Stimulated activated CD4-positive, alpha-beta T cell treated with anti-CD3 and anti-CD28 coated beads, Interleukin-1b, Interleukin-23, amount 100 ng/mL, for 1 hour (primary cell): ENCODE measurements at places on chromosomes 4 and X.

- no peak for DNase-seq
These were observed 76.6 kb downstream of the PTPN13 start for GRCh38 chr4:86670756-86671155.

- no peak for DNase-seq
These were observed 7.1 kb downstream of the GPRIN3 start for GRCh38 chr4:89300499-89300898.

DNA sequence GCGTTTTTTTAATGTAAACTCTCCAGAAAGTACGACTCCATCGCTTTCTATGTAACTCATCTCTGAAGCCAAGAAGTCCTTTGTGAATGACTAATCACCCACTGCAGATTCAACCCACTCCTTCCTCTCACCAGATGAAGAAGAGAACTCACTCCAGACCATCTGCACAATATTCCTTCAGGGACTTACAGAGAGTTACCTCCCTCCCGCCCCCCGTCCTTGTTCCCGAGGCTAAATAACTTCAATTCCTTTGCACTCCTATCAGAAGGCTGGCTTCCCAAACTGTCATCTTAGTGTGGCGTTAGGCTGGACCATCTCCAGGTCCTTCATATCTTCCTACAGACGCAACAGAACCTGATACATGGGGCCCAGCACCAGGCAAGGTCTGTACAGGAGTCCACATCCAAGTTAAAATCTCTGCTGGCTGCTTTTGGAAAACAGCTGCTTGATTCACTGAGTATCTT lies 82.4 kb downstream of the AFAP1 start:
- DNase-seq = no peak

- no peak for DNase-seq
These were observed 24.3 kb downstream of the GRSF1 start for GRCh38 chr4:70815370-70815769.

- no peak for DNase-seq
These were observed 254.2 kb upstream of the NWD2 start for GRCh38 chr4:36990128-36990872.

GRCh38 chr4:54958236-54958635 lies 167.2 kb downstream of the KDR start:
- DNase-seq = no peak

- no peak for DNase-seq
These were observed 6.8 kb downstream of the MECP2 start for GRCh38 chrX:154090731-154091130.

- no peak for DNase-seq
These were observed 109.9 kb upstream of the DUSP21 start for GRCh38 chrX:44733931-44734330.

- DNase-seq = no peak
These were observed 335.8 kb upstream of the F9 start for GRCh38 chrX:139194571-139195280.

DNA sequence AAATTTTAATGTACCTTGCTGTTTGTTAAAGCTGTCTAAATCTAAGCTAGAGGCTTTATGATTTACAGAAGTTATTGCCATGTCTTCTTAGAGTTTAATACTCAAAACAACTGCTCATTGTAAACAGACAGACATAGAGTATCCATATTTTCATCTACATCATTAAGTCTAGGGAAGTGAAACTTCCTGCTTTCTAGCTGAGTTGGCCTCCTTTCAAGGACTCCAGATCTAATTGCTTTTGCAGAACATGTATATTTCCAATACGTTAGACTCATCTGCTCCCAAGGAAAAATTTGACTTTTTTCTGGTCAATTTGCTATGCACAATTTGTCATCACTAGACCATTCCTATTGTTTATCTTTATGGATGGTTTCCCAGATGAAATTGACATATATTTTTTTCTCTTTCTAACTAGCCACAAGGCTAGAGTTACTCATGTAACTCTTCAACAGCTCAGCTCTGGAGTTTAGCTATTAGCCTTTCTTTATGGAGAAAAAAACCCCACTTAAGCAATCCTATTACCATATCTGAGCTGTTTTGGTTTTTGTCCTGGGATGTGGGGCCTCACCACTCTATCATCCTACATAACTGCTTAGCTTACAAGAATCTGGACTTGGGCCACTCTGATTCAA lies 122.9 kb downstream of the PPA2 start:
- DNase-seq = no peak
